ENCODE measurements at places on chromosomes 6 and 20.

DNA sequence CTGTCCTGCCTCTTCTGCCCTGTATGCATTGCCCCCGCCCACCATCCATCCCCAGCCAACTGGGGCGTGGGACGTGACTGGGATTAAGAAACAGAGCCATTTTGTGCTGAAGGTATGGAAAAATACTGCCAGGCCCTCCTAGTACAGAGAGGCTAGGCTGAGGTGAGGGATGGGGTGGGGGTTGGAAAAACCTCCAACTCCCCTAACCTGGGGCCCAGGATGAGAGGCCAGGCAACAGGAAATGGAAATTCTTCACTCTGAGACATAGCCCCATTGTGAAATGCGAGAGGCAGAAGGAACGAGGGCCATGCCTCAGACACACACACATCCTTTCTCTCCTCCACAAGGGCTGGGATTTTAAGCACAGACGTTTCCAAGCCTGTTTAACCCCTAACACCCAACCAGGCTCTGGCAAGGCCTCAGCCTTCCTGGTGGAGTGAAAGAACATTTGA lies 19.9 kb downstream of the KCNK5 start:
- no peak for DNase-seq

- DNase-seq: no peak
These were observed 49.8 kb downstream of the MYH7B start for GRCh38 chr20:35005463-35005961.

- DNase-seq: no peak
These were observed 57.6 kb downstream of the CBLN4 start for GRCh38 chr20:55947701-55948100.

- DNase-seq: peak; percentile 31
These were observed 107.4 kb downstream of the PREX1 start for GRCh38 chr20:48720256-48720985.

DNA sequence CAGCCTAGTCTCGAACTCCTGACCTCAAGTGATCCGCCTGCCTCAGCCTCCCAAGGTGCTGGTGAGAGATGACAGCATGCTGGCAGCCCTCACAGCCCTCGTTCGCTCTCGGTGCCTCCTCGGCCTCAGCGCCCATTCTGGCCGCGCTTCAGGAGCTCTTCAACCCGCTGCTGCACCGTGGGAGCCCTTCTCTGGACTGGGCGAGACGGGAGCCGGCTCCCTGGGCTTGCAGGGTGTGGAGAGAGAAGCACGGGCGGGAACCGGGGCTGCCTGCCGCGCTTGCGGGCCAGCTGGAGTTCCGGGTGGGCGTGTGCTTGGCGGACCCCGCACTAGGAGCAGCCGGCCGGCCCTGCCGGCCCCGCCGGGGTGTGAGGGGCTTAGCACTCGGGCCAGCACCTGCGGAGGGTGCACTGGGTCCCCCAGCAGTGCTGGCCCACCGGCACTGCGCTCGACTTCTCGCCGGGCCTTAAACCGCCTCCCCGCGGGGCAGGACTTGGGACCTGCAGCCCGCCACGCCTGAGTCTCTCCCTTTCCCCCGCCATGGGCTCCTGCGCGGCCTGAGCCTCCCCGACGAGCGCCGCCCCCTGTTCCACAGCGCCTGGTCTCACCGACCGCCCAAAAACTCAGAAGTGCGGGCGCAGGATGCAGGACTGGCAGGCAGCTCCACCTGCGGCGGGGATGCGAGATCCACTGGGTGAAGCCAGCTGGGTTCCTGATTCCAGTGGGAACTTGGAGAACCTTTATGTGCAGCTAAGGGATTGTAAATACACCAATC lies 31.5 kb upstream of the RANBP9 start:
- no peak for DNase-seq

DNA sequence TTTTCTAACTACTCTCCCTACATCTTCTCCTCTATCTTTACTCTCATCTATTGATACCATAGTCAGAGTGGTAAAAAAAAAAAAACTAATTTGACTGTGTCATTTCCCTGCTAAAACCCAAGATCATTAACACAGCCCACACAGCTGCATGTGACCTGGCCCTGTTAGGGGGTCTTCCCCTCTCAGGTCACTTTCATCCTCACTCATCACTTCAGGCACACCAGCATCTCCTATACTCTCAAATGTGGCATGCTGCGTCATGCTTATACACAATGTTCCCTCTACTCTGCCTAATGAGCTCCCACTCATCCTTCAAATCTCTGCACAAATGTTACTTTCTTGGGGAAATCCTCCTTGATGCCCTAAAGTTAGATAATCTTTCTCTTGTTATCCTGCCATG lies 86.8 kb downstream of the CDK19 start:
- no peak for DNase-seq

GRCh38 chr6:35808688-35809087 lies 3.5 kb downstream of the LHFPL5 start:
- no peak for DNase-seq

- no peak for DNase-seq
These were observed 64.5 kb downstream of the CTNNBL1 start for GRCh38 chr20:37758332-37758731.

- DNase-seq: no peak
These were observed 148.5 kb downstream of the EDN3 start for GRCh38 chr20:59448851-59449444.

GRCh38 chr6:111980143-111980542 lies 73.8 kb upstream of the CCN6 start:
- peak; percentile 57 for DNase-seq

DNA sequence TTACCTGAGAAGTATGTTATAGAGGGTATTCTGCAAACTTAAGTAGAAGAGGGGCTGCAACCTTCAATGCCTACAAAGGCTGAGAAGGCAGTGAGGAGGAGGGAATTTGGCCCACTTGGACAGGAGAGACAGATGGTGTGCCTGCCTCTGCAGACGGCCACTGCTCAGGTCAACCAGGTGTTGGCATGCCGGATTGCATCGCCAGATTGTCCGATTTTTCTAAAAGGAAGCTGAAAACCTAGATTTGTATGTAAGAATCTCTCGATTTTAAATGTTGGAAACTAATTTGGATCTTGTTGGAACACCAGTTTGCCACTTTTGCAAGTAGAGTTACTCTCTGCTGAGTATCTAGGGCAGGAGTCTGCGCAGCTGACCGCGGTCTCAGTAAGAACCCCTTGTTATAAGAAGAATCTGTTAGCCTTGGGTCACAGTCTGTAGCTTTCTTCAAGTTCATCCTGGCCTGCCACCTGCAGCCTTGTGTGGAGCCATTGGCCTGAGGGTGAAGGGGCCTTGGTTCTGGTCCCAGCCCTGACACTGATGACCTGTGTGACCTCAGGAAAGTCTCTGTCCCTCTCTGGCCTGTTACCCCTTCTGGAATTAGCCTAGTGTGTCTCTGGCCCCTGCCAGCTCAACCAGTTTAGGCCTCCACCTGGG lies 54.4 kb downstream of the TGM2 start:
- no peak for DNase-seq

- DNase-seq: no peak
These were observed 2.2 kb downstream of the NRN1 start for GRCh38 chr6:6004390-6004995.

- no peak for DNase-seq
These were observed 6.1 kb downstream of the PTPRT start for GRCh38 chr20:43183536-43184070.

DNA sequence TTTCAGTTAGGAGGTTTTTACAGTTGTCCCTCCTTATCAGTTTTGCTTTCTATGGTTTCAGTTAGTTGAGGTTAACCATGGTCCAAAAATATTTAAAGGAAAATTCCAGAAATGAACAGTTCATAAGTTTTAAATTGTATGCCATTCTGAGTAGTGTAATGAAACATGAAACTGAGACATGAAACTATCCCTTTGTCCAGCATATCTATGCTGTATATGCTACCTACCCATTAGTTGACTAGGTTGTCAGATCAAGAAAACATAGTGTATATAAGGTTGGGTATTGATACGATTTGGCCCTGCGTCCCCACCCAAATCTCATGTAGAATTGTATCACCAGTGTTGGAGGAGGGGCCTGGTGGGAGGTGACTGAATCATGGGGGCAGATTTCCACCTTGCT lies 39.1 kb downstream of the VGLL2 start:
- DNase-seq: no peak

GRCh38 chr6:89050155-89050554 lies 30.4 kb upstream of the PNRC1 start:
- DNase-seq: peak; percentile 75

DNA sequence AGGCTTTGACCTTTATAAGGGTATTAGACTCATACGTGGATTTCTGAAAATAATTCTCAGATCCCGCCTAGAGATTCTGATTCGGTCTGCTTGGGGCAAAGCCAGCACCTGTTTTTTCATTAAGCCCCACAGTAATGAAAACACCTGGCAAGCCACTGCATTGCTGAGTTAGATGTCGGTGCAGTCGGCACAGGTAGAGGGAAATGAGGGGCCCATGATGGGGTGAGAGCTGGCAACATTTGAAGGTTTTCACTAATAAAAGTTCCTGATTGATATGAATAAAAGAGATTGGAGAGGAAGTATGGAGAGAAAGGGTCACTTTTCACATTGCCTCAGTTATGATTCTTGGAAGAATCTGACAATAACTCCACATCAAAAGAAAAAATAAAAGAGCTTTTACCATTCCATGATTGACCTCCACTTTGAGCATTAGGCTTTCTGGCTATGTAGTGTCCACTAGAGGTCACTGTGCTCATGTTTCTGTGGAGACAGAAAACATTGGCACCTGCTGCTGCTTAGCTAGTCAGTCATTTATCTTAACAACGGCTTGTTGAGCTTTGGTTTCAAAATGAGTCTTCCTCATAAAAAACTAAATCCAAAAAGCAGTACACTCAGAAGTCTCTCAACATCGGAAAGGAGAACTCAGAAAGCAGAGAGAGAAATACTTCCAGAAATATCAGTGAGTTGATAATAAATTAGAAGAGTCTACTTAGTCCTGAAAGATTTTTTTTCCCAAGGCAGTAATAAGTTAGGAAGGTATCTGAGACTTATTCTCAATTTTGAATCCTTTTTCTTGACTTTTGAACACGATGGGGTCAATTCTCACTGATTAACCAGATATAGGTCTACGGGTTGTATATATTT lies 53.3 kb upstream of the KLHL31 start:
- peak; percentile 75 for DNase-seq

Measured in cardiac fibroblast (primary cell).